ENCODE measurements at places on chromosomes 6 and 20. TPM values are rescaled to one million over a fixed set of nuclear protein-coding genes. Genes with fewer than 3 reads are reported as not detected.

The DLL1 gene
- total RNA-seq, result 11.9 TPM

The HSPA1L gene
- total RNA-seq, result 1.3 TPM

The C20orf141 gene
- total RNA-seq, result 2.3 TPM

The CDC25B gene
- 16.1 TPM for total RNA-seq

The RTN4IP1 gene
- total RNA-seq, result 2.9 TPM

The HLA-DMB gene
- 40.5 TPM for total RNA-seq

Data from subcutaneous adipose tissue (tissue), 4 donors.